ENCODE measurements at places on chromosomes 13 and 19.

GRCh38 chr19:23283925-23284324 is 33.7 kb upstream of the ZNF724 start:
- no peak for DNase-seq

GRCh38 chr13:49110913-49111170 is 109.3 kb upstream of the MLNR start:
- DNase-seq, result no peak

DNA sequence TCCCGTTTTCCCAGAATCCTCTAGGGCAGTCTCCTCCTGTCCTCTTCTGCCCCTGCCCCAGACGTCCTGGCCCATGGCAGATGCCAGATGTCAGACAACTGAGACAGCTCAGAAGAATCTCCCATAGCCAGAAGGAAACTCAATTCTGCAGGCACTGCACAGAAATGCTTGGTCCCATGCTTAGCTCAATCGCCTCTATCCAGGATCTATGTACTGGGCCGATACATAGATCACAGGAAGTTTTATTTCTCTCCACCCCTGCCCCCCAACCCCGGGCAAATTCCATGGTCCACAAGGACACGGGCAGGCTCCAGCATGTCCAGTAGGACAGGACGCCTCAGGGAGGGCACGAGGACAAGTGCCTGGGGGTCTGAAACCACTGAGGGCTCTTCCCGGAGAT is 4.8 kb downstream of the MBD3 start:
- DNase-seq, result no peak

GRCh38 chr13:39283072-39283471 is 244.8 kb downstream of the NHLRC3 start:
- no peak for DNase-seq

DNA sequence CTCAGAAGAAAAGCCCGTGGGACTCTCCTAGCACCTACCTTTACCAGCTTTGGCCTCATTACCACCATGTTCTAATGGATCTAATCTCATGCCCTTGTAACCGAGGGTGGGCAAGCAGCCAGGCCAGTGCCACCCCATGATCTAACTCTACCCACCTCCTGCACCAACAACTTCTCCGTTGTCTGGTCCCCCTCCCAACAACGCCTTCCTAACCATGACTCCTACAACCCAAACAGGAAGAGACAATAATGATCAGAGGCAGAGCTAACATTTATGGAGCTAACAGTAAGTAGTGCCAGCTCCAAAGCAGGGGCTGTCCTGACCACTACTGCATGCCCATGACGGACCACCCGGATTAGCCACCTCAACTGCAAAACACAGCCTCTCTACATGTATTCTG is 3.5 kb downstream of the USP12 start:
- DNase-seq, result no peak

DNA sequence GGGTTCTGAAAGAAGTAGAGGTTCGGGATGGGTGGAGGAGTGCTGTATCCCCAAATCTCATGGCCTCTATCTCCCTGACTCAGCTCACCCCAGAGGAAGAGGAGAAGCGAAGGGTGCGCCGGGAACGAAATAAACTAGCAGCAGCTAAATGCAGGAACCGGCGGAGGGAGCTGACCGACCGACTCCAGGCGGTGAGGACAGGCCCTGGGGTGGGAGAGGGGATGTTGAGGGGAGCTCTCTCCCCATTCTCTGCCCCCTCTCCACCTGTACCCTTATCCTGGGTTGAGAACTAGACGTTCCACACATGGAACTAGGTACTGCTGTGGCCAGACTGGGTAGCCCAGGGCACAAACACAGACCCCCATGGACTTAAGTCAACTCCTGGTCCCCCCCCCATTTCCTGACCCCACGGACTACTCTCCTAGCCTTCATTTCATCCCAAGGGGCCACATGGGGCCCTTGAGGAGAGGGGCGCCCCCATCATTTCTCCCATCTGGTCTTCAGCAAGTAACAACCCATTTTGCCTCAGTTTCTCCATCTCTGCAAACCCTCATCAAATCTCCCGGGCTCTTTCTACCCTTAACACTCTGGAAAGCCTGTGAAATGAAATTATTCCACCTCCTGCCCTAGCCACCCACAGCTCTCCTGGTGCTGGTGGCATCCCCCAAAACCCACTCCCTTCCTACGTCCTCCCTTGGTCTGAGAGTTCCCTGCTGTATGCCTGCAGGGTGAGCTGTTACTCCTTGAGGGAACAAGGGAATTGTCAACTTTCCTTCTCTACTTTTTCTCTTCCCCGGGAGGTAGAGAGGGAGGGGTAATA is 3.5 kb downstream of the FOSB start:
- no peak for DNase-seq

DNA sequence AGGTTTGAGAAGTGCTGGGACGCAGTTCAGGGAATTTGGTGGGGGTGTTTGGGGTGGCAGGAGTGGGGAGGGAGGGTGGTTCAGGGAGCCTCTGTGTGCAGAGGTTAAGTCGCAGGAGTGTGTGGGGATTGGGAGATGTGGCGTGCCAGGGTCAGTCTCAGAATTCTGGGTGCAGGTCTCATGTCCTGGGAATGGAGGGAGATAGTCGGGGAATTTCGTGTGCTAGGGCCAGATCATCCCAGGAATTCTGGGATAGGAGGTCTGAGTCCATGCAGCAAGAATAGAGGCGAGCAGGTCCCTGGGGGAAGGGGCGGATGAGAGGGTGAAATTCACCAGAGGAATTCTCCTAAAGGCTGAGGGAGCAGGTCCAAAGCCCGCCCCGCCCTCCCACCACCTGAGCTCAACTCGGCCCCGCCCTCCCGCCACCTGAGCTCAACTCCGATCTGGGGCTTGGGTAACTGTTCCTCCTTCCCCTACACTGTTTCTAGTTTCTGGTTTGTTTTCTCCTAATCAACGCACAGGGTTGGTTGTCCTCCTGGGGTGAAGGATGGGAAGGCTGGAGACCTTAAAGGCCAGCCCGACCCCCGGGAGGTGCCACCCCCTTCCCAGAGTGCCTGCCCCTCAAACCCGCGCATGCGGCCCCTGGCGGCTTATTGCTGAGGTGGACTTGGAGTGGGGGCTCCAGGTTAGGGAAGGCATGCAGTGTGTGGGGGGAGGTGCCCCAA is 15.2 kb downstream of the KCNC3 start:
- DNase-seq, result no peak

GRCh38 chr13:45744979-45745378 is 42.9 kb downstream of the CBY2 start:
- DNase-seq, result no peak

DNA sequence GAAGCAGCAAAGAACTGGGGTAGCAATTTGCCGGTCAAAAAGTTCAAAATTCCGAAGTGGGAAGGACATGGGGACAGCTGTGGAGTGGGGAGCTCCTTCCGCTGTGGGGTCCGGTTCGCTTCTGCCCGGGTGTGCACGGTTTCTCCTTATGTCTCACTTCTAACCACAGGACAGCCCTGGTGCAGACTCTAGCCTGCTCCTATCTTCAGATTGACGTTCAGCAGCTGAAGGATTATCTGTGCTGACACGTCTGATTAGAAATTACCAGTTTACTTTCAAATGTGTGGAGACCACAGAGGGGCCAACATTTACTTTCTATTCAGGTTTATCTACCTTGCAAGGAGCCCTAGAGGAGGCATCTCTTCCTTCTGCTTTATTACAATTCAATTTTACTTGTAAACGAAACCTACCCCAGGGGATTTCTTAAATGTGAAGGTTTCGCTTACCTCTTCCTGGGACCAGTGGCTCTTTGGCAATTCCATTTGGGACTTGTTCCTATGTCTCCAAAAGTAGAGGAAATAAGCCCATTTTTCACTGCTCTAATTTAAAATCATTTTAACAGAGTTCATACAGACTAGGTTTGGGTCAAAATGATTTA is 27.3 kb downstream of the LHFPL6 start:
- no peak for DNase-seq

- no peak for DNase-seq
Measured at GRCh38 chr19:13085666-13086065, 17.0 kb downstream of the LYL1 start.

DNA sequence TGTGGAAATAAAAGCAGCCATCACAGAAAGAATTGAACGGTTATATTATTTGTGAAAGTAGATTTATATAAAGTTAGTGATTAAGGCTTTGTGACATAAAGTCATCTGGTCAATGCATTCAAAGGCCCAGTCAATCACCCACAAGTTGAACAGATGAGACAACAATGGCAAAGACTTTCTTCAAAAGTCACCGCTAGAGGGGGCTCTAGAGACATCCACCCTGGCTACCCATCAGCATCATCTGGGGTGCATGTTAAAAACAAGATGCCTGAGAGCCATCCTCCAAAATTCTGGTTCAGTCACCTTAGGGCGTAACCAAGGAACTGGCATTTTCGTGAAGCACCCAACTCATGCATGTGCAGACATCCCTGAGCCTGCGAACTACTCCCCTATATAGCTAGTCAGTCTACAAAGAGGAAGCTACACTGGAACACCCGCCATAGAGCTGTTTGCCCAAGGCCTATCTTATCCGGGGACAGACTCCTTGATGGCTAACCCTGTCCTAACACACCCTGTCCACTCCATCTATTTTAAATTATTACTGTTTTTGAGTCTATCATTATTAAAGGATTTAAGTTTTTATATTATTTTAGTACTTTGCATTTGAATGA is 970.5 kb downstream of the UQCRFS1 start:
- DNase-seq, result no peak

DNA sequence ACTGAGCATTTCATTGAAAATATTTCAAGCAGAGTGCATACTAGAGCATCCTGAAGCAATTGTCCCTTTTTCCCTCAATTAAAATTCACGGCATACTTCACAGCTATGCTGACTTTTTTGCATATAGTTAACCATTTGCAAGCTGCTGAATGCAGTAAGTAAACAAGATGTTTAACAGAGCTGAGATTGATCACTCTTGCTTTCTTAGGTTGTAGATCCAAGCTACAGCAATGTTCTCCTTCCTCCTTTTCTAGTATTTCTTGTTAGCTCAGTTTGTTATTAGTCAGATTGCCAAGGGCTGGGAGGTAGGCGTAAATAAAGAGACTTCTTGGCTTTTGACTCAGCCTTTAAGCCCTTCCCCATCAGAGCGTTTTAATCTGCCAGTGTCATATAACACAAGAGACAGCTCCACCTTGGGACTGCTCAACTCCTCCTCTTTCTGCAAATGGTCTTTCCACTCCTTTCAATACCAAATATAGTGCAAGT is at the start of gene SLITRK6:
SLITRK6 (minus strand) TSS at position 323 of the 486 bp plus-strand sequence. CDS start 2,911 bp downstream, outside the sequence.
- DNase-seq, result peak; percentile 25

DNA sequence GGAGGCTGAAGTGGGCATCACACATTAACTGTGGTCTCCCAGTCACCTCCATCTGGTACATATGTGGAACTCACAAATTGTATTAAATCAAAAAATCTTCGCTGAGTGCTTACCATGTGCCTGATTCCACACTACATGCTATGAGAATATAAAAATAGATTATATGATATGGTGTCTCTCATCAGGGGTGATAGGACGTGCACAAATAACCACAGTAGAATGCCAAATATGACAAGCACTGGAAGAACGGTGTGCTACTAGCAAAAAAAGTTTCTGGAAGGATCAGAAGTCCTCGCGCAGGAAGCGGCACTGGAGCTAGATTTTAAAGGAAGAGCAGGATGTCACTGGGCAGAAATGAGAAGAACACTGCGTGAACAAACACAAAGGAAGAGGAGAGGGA is 62.3 kb downstream of the TBC1D4 start:
- DNase-seq, result no peak

DNA sequence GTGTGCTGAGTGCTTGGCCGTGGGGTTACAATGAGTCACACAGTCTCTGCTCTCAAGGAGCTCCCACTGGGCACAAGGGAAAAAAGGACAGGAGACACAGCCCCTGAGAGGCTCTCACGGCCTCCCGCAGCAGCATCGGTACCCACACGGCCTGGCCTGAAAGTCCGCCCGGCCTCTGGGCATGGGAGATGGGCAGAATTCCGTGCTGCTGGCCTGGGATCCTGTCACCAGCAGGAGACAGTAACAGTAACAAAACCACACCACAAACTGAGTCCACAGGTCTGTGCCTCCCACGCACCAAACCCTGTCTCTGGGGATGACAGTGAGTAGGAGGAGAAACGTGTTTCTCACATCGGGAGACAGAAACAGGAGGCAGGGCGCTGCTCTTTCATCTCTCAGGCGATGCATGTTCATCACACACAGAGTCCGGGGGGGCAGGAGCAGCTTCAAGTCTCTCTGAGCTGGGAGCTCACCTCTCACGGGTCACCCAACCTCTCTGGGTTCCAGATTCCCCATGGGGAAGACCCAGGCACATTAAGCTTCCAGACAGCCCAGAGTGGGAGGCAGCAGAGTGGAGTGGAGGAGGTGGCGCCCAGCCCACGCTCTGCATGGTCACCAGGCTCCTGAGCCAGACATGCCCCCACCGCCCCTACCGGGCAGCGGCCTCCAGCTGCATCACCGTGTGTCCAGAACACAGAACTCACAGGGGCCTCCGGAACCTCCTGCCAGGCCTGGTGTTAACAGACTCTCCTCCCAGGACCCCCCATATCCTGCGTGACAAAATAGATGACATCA is 124.7 kb upstream of the VSTM2B start:
- DNase-seq, result no peak

DNA sequence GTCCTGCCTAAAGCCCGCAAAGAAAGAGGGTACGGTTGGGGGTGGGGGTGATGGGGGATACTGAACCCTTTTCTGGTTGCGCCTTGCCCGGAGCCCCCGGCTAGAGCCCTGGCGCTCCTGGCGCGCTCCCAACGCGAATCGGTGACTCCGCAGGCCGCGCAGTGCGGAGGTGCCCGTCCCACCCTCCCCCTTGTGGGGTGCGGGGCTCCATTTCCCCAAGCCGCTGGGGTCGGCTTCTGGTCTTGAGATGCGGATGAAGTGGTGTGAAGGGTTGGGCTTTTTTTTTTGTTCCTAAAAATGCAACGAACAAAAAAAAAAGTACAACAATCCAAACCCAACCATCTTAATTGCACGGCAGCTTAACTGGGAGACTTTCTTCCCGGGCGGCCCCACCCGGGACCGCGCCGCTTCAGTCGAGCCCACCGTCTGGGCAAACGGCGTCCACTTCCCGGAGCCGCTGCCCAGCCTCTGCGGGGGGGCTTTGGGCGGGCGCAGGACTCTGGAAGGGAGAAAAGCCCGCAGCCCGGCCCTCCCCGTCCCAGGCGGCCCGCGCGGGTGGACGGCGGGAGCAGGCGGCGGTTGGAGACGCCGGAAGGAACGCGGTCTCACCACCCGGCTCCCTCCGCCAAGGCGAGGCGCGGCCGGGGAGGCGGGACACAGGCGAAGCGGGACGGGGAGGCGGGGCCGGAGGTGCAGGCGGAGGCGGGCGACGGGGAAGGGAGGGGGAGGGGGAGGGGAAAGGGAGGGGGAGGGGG is 504 bp upstream of the TRIM13 start:
- DNase-seq, result peak; percentile 82

Measured in amniotic stem cell (primary cell).